MCF 10A (cell line): ENCODE measurements at places on chromosomes 3 and 15.
A peak's percentile ranks its signal among the peaks of the same experiment; 100 is the strongest.

GRCh38 chr3:12395349-12396012 lies 88.8 kb upstream of the TSEN2 start:
- no peak for DNase-seq

DNA sequence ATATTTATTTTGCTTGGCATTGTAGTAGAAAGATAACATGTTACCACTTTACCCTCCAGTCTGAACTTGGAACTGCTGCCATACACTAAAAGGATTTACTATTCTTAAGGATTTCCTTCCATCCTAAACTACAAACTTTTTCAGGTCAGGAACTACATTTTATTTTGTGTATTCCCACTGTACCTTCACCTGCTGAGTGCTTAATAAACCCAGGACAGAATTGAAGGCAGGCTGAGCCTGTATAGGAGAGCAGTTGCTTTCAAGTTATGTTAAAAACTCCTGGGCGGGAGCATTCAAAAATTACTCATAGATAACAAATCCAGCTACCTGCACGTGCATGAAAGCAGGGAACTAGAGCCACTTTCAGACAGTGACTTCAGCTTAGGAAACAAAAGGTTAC lies 58.3 kb downstream of the CACNA1D start:
- no peak for DNase-seq

- DNase-seq = no peak
Measured at GRCh38 chr3:195021692-195022091, 249.3 kb downstream of the XXYLT1 start.

DNA sequence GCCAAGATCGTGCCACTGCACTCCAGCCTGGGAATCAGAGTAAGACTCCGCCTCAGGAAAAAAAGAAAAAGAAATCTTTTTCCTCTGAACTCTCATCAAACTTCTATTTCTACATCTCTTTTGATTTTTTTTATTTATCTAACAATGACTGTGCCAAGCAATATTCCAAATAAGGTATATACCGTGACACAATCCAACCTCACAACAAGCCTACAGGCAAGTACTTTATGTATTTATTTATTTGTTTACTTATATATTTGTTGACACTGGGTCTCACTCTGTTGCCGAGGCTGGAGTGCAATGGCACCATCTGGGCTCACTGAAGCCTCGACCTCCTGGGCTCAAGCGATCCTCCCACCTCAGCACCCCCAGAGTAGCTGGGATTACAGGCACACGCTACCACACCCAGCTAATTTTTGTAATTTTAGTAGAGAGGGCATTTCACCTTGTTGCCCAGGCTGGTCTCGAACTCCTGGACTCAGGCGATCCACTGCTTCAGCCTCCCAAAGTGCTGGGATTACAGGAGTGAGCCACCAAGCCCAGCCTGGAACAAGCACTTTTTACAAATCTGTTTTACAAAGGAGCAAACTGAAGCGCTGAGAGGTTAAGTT lies 94.9 kb upstream of the CHD2 start:
- peak; percentile 17 for DNase-seq

- DNase-seq = no peak
Measured at GRCh38 chr15:56936929-56937328, 18.5 kb downstream of the TCF12 start.

GRCh38 chr3:58333206-58334012 lies 717 bp downstream of the PXK start:
- DNase-seq = peak; percentile 32

- DNase-seq = peak; percentile 91
Measured at GRCh38 chr3:62604298-62604697, 230.9 kb upstream of the FEZF2 start.

DNA sequence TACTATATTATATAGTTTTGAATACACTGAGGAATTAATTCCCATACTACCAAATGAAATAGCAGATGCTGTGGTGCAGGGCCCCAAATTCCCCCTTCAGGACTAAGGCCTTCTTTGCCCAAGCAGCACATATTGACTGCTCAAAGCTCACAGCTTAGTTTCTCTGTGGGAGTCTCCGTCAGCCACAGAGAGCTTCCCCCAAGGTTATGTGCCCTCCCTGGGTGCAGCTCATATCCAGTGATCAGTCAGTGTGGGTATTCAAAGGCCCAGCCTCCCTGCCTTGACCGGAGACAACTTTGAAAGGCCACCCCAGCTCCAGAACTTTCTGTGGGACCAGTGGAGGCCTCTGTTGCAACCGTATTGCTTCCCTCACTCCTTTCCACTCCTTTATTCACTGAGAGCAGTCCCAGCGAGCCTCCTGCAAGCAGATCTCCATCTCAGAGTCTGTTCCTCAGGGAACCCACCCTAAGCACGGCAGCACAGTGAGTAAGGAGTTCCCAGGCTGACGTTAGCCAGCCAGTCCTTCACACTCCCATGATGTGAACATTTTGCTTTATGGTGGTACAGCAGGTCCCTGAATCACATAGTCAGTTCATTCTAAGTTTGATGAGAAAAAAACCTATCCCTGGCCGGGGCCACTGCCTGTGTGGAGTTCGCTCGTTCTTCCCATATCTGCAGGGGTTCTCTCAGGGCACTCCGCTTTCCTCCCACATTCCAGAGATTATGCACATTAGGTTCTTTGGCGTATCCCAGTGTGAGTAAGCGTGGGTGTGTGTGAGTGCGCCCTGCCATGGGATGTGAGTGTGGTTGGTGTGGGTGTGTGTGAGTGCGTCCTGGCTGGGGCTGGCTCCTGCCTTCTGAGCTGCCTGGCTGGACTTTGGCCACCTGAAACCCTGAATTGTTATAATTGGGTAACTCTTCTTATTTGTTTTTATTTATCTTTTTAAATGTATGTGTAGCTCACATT lies 64.4 kb upstream of the PPARG start:
- peak; percentile 83 for DNase-seq
